Tibial nerve (tissue), 4 donors: ENCODE measurements at places on chromosomes 5 and 9. TPM values are rescaled to one million over a fixed set of nuclear protein-coding genes. Genes with fewer than 3 reads are reported as not detected.

- H3K27me3 ChIP-seq = no peaks in the 10 kb centered on the region
- H3K36me3 ChIP-seq = peaks cover 6% of the 10 kb centered on the region
- DNase-seq = no peak
- no peak overlapping the region for H3K4me3 ChIP-seq
- H3K4me1 ChIP-seq = no peaks in the 10 kb centered on the region
- H3K27ac ChIP-seq = no peak overlapping the region
These were observed 16.1 kb upstream of the MXD3 start for GRCh38 chr5:177327539-177328522.

DNA sequence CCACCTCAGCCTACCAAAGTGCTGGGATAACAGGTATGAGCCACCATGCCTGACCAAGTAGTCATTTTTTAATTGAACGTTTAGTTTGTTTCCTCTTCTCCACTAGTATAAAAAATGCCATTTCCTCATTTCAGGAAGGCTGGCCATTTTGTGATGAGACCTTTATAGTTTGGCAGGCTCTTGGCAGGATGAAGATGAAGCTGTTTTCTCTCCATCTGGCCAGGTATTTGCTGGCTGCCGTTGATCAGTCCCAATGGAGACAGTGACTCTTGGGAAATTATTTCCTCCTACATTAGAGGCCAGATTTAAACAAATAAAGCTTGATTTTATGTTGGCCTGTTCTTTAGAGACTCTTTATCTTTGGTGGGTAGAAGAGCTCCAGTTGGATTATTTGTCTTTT, 199.0 kb downstream of the ARHGAP26 start:
- no peak overlapping the region for H3K4me3 ChIP-seq
- DNase-seq = no peak
- H3K4me1 ChIP-seq = peaks cover 27% of the 10 kb centered on the region
- no peaks in the 10 kb centered on the region for H3K27me3 ChIP-seq

Gene FST
- 11.5 TPM for total RNA-seq

Gene SOX30
- total RNA-seq = not detected

Gene SLC46A2
- total RNA-seq = 0.21 TPM

DNA sequence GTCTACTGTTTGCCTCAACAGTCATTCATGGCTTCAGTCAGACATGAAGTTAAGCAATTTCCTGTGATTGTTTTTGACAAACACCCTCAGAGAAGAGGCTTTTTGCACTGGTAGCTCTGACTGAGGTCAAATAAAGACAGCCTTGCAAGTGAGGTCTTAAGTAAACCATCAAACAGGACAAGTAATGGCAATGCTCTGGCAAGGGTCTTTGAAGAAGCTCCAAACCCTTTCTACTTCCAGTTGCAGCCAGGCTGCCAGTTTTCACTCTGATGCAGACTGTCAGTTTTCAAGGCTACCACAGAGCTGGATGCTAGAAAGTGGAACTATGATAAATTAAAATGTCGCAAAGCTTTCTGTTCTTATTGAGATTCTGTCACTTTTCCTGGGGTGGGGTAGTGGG, 421.5 kb upstream of the PTGER4 start:
- DNase-seq = no peak
- H3K4me3 ChIP-seq = no peak overlapping the region
- H3K27ac ChIP-seq = no peak overlapping the region
- H3K27me3 ChIP-seq = no peaks in the 10 kb centered on the region

Gene MZB1
- 2.4 TPM for total RNA-seq

GRCh38 chr9:14300588-14300987, 13.4 kb downstream of the NFIB start:
- H3K4me3 ChIP-seq = no peak overlapping the region
- H3K4me1 ChIP-seq = peaks cover 36% of the 10 kb centered on the region
- no peak for DNase-seq
- peak overlapping the region; percentile 17 for H3K27ac ChIP-seq
- no peaks in the 10 kb centered on the region for H3K36me3 ChIP-seq
- H3K27me3 ChIP-seq = no peaks in the 10 kb centered on the region

Gene FGF10
- total RNA-seq = 16.0 TPM

DNA sequence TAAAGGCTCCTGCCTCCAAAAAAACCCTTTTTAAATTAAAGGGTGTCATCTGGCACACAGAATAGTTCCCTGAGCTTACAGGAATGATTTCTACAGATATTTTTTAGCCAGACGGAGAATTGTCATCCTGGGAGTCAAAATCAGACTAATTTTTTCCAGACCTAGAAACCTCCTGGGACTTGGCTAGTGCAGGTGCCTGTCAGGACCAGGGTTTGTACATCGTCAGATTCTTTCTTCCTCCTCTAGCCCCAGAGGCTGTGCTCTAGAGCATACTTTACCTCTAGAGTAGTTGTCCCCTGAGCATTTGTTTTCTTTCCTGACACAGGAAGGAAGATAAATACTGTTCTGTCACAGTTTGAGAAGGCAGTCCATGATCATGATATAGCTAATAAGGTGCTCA, 52.5 kb downstream of the RAB3C start:
- no peaks in the 10 kb centered on the region for H3K36me3 ChIP-seq
- H3K27me3 ChIP-seq = no peaks in the 10 kb centered on the region
- no peak for DNase-seq
- no peaks in the 10 kb centered on the region for H3K4me1 ChIP-seq

DNA sequence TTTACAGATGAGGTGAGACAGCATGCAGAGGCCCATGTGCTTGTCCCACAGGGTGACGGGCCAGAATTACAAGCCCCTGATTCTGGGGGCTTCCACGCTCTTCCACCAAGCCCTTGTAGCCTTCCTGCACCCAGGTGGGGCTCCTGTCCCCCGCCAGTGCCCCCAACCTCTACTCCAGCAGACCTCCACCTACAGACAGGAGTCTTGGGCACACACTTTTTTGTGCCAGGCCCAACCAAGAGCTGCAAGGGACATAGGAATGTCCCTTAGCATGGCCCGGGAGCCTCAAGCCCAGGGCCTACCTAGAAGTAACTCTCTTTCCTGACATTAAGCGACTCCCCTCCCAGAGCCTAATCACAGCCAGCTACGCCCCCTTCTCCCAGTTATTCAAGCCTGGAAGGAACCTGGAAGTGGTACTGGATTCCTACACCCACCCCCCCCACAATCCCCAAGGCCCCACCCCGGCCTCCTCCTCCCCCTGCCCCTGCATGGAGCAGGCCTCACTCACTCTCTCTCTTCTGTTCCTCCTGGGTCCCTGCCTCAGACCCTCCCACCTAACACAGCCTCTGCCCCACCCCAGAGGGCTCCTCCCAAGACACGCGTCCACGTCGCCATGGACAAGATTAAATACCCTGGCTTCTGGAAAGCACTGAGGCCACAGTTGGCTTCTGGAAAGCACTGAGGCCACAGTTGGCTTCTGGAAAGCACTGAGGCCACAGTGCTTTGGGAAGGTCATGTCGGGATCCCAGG, 30.5 kb downstream of the ADAMTS2 start:
- H3K27me3 ChIP-seq = no peaks in the 10 kb centered on the region
- no peaks in the 10 kb centered on the region for H3K4me1 ChIP-seq
- H3K4me3 ChIP-seq = no peak overlapping the region
- peaks cover 5% of the 10 kb centered on the region for H3K36me3 ChIP-seq

DNA sequence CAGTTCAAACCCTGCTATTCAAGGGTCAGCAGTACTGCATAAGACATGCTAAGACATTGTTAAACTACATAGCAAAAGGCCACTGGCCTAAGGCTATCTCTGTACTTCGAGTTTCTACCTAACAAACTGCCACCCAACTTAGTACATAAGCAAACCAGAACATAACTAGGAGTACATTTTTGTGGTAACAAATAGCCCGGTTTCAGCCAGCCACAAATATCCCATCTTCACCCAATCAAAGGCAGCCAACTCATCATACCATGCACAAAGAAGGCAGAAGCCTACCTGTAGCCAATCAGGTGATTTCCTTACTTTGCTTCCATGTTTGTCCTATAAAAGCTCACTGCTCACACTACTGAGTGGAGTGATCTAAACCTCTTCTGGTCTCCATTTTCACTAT, 201.4 kb downstream of the SMARCA2 start:
- H3K27ac ChIP-seq = no peak overlapping the region
- no peaks in the 10 kb centered on the region for H3K27me3 ChIP-seq
- no peaks in the 10 kb centered on the region for H3K36me3 ChIP-seq
- H3K4me1 ChIP-seq = no peaks in the 10 kb centered on the region
- DNase-seq = no peak

- H3K27me3 ChIP-seq = no peaks in the 10 kb centered on the region
- no peak for DNase-seq
- H3K4me1 ChIP-seq = no peaks in the 10 kb centered on the region
- no peaks in the 10 kb centered on the region for H3K36me3 ChIP-seq
These were observed 106.3 kb upstream of the MAMDC2 start for GRCh38 chr9:69937360-69937759.

Gene IFNB1
- not detected for total RNA-seq

GRCh38 chr9:119963798-119964372, 594.6 kb upstream of the BRINP1 start:
- H3K27ac ChIP-seq = no peak overlapping the region
- H3K36me3 ChIP-seq = no peaks in the 10 kb centered on the region
- H3K27me3 ChIP-seq = no peaks in the 10 kb centered on the region
- H3K4me3 ChIP-seq = no peak overlapping the region
- H3K4me1 ChIP-seq = peaks cover 14% of the 10 kb centered on the region

Gene GPR151
- total RNA-seq = not detected
